ENCODE measurements at places on chromosomes 11 and 22. TPM values are rescaled to one million over a fixed set of nuclear protein-coding genes. Genes with fewer than 3 reads are reported as not detected.

NOX4 gene
- total RNA-seq = 3.3 TPM

GRCh38 chr11:18703001-18703763, 4.6 kb downstream of the TMEM86A start:
- DNase-seq = peak; percentile 23

DNA sequence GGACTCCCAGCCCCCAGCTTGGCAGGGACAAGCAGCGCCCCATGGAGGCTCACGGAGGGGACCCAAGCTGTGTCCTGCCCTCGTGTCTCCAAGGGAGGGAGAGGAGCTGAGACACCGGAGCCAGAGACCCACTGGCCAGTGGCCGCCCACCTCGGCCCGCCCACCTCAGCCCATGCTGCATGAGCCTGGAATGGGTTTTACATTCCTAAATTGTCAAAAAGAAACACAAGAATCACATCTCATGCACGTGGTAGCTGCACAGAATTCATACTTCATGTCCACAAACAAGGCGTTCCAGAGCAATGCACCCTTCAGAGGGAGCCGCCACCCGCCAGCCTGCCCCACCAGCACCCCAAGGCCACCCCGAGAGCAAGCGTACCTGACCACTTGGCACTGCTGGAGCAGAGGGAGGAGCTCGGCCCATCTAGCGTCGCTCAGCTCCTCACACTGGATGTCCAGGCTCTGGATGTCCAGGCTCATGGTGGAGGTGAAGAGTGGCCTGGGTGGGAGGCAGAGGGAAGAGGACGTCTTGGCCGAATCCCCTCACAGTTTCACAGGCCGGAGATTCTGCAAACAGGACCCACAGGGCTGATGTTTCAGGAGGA, 5.3 kb downstream of the RNH1 start:
- no peak for DNase-seq

PUS3 gene
- total RNA-seq = 22.1 TPM

- no peak for DNase-seq
Observed at GRCh38 chr11:62853279-62853965, 14.0 kb upstream of the WDR74 start.

GRCh38 chr22:24389680-24390079, 37.7 kb upstream of the ADORA2A start:
- DNase-seq = no peak

DNA sequence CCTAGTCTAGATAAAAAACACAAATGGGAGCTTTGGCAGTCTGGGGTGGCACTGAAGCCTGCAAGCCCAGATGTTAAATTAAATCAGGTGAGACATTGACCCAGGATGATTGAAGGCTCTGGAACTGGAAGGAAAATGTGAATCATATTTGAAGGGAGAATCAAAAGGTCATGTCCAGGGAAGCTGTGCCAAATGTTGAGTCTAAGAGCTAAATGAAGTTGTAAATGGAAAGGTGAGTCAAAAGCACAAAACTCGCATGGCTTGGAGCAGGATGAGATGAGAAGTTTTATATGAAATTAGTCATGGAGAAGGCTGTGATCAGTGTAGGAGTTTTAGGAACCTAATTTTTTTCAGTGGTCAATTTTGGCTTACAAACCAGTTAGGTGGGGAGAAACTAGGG, 301.1 kb downstream of the BLID start:
- no peak for DNase-seq

DNA sequence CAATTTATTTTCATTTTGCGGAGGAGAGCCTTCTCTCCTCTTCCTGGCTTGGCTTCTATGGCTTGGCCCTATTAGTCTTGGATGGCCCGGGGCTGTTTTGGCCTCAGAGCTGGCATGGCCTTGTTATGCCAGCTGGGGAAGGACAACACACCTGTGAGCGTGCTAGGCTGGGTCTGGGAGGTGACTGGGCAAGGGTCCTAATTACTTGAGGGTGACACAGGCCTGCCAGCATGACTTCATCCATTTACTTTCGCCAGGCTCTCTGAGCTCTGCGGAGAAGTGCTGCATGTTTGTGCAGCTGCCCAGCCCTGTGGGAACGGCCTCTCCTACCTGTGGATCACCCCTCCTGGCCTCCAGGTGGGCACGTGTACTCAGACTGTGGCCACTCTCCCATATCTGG, 153.6 kb downstream of the SNX19 start:
- no peak for DNase-seq

PDGFD gene
- 2.9 TPM for total RNA-seq

All from neural progenitor cell (in vitro differentiated cells).